ENCODE measurements at places on chromosomes 2 and 18. TPM values are rescaled to one million over a fixed set of nuclear protein-coding genes. Genes with fewer than 3 reads are reported as not detected.

GRCh38 chr2:188306271-188306670 is 14.6 kb downstream of the GULP1 start:
- no peaks in the 10 kb centered on the region for H3K27me3 ChIP-seq
- no peak overlapping the region for H3K4me3 ChIP-seq
- H3K27ac ChIP-seq, result no peak overlapping the region
- H3K4me1 ChIP-seq, result no peaks in the 10 kb centered on the region
- no peak for DNase-seq
- no peaks in the 10 kb centered on the region for H3K36me3 ChIP-seq

UGT1A10 gene
- not detected for total RNA-seq

TXNL1 gene
- 69.4 TPM for total RNA-seq

DNA sequence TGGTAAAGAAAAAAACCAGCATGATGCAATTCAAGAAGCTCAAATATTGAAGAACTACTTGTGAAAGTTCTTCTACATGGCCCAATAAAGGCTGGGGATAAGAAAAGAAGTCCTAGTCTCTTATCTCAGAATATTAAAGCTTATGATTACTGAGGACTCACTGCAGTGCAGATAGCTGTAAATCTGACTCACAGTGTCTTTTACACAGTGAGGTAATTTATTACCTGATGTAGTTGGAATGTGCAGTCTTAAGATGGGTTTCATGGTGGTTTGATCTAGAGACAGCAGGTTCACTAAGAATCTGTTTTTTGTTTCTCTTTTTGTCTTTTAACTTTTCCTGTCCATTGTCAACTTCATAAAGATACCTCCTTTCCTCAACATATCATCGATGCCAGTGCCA is 484.0 kb upstream of the MAP2 start:
- DNase-seq, result no peak
- H3K36me3 ChIP-seq, result no peaks in the 10 kb centered on the region
- H3K4me1 ChIP-seq, result no peaks in the 10 kb centered on the region
- H3K27me3 ChIP-seq, result no peaks in the 10 kb centered on the region
- no peak overlapping the region for H3K27ac ChIP-seq
- no peak overlapping the region for H3K4me3 ChIP-seq

- H3K36me3 ChIP-seq, result no peaks in the 10 kb centered on the region
- no peak overlapping the region for H3K4me3 ChIP-seq
- no peaks in the 10 kb centered on the region for H3K27me3 ChIP-seq
- no peaks in the 10 kb centered on the region for H3K4me1 ChIP-seq
- DNase-seq, result no peak
- H3K27ac ChIP-seq, result no peak overlapping the region
Measured at GRCh38 chr2:143720095-143720664, 591.0 kb downstream of the ARHGAP15 start.

DNA sequence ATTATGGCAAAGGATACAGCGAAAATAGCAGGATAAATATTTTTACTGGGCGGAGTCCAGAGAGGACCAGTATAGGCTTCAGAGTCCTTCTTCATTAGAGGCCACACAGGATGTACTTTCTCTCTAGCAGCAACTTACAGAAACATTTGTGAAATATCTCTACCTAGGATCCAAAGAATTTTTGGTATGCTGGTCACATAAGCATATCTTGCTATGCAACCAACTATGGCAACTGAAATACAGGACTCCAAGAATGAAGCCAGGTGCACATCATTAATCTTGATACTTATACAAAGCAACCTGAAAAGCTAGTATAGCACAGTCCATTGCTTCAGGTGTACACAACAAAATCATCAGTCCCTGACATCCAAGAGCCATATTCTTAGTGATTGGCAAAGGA is 59.1 kb upstream of the NABP1 start:
- H3K36me3 ChIP-seq, result no peaks in the 10 kb centered on the region
- no peak overlapping the region for H3K4me3 ChIP-seq
- DNase-seq, result no peak
- no peaks in the 10 kb centered on the region for H3K27me3 ChIP-seq
- peaks cover 13% of the 10 kb centered on the region for H3K4me1 ChIP-seq

DNA sequence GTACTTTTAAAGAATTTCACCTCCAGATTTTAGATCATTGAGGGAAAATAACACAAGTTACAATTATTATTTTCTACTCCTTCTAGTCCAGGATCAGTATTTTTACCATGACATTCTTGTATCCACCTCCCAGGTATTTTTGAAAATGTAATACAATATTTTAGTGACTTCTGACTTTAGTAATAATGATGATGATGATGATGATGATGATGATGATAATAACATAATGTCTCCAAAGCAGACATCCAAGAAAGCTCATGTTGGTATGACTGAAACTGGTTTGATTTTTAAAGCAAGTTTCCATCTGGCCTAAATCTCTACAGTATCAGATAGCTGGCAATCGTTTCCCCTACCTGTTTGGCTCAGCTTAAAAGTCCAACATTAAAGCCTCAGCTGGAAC is 140.0 kb upstream of the GULP1 start:
- H3K36me3 ChIP-seq, result no peaks in the 10 kb centered on the region
- H3K27me3 ChIP-seq, result no peaks in the 10 kb centered on the region
- no peak overlapping the region for H3K27ac ChIP-seq
- H3K4me1 ChIP-seq, result no peaks in the 10 kb centered on the region
- no peak overlapping the region for H3K4me3 ChIP-seq
- no peak for DNase-seq

- no peak overlapping the region for H3K27ac ChIP-seq
- H3K4me1 ChIP-seq, result no peaks in the 10 kb centered on the region
- peaks cover 3% of the 10 kb centered on the region for H3K36me3 ChIP-seq
- DNase-seq, result no peak
Measured at GRCh38 chr18:21833604-21834298, 93.2 kb downstream of the MIB1 start.

DNA sequence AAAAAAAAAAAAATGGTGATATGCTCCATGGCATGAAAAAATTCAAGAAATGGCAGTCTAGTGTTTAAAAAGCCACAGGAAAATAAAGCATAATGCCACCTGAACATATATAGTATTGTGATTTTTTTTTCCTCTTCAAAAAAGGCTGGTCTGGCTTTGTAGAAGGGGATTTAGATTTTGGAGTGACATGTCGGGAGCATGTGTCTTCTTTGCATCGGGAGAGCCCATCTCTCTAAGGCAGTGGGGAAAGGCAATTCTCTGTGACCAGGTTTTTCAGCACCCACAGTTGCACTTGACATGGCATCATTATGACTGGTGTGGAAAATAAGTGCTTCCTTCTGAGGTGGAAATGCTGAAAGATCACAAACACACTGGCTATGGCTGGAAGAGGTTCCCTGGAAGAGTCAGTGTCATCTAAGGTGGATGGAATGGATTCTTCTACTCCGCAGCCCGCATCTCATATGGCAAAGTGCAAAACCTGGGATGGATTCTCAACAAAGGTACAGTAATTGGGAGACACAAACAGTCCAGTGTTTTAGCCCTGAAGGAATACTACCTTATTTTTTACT is 172.5 kb downstream of the AGAP1 start:
- no peaks in the 10 kb centered on the region for H3K36me3 ChIP-seq
- H3K27me3 ChIP-seq, result no peaks in the 10 kb centered on the region
- no peak for DNase-seq

- H3K27me3 ChIP-seq, result no peaks in the 10 kb centered on the region
- H3K4me1 ChIP-seq, result no peaks in the 10 kb centered on the region
- H3K27ac ChIP-seq, result no peak overlapping the region
- H3K4me3 ChIP-seq, result no peak overlapping the region
- H3K36me3 ChIP-seq, result no peaks in the 10 kb centered on the region
Measured at GRCh38 chr2:61928826-61929461, 23.5 kb downstream of the COMMD1 start.

DNA sequence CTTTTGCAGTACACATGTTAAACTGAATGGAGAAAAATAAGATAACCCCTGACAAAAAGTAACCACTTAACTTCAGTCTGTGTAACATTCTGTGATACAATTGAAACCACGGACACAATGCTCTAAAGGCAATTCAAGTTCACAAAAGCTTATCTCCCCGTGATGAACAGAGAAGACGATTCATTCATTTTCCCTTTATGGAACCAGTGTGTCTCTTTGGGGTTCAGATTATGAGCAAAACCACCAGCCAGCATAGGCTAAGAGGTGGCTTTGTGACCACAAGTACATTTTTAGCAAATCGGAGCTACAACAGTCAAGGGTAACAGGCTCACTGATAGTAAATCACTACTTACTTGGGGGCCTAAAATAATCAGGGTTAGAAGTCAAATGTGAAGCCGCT is 120.6 kb upstream of the SMAD7 start:
- no peaks in the 10 kb centered on the region for H3K36me3 ChIP-seq
- H3K4me1 ChIP-seq, result no peaks in the 10 kb centered on the region
- DNase-seq, result no peak
- no peaks in the 10 kb centered on the region for H3K27me3 ChIP-seq
- no peak overlapping the region for H3K4me3 ChIP-seq

DNA sequence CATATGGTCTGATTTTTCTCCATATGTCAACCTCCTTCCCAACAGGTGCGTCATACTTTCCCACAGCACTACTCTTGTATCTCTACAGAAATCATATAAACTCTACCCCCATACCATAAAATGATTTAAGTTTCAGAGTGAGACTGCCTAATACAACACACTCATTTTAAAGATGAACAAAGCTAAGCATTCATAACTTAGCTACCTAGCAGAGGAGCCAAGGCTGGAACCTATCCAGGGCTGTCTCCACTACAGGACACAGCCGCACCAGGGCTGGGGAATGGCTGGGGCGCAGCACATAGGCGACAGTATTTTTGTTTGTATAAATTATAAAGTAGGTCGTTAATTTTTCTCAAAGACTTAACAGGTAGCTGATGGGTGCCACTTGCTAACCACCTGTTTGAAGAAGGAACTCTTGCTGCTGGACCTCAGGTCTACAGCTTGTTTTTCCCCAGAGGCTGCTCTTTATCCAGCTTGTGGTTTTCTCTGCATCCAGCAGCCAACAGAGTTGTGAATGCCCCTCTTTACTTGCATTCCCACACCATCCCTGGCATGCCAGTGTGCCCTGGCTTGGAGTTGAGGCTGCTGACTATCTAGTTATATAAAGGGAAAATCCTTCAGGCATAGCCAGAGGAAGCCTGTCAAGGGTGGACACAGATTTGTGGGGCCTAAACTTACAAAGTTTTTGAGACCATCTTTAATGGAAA is 62.0 kb downstream of the HNRNPLL start:
- no peaks in the 10 kb centered on the region for H3K27me3 ChIP-seq
- H3K4me1 ChIP-seq, result no peaks in the 10 kb centered on the region
- no peaks in the 10 kb centered on the region for H3K36me3 ChIP-seq
- DNase-seq, result no peak
- H3K4me3 ChIP-seq, result no peak overlapping the region
- no peak overlapping the region for H3K27ac ChIP-seq

STPG4 gene
- not detected for total RNA-seq

DNA sequence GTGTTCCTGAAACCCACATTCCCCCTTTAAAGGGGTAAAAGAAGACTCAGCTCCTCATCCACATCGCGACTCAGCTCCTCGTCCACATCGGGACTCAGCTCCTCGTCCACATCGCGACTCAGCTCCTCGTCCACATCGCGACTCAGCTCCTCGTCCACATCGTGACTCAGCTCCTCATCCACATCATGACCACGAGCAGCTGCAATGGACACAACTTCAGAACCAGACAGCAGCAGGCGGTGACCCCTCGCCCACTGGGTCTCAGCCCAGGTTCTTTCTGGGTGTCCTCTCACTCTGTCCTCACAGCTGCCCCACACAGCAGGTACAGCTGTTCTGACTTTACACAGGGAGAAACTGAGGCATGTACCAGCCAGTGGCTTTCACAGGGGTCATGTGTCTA is 163.5 kb upstream of the SALL3 start:
- H3K27ac ChIP-seq, result no peak overlapping the region
- H3K27me3 ChIP-seq, result no peaks in the 10 kb centered on the region
- no peak for DNase-seq

GRCh38 chr18:9760641-9761040 is 52.5 kb downstream of the RAB31 start:
- H3K4me1 ChIP-seq, result no peaks in the 10 kb centered on the region
- H3K36me3 ChIP-seq, result no peaks in the 10 kb centered on the region
- no peaks in the 10 kb centered on the region for H3K27me3 ChIP-seq
- H3K4me3 ChIP-seq, result no peak overlapping the region
- DNase-seq, result no peak

DNA sequence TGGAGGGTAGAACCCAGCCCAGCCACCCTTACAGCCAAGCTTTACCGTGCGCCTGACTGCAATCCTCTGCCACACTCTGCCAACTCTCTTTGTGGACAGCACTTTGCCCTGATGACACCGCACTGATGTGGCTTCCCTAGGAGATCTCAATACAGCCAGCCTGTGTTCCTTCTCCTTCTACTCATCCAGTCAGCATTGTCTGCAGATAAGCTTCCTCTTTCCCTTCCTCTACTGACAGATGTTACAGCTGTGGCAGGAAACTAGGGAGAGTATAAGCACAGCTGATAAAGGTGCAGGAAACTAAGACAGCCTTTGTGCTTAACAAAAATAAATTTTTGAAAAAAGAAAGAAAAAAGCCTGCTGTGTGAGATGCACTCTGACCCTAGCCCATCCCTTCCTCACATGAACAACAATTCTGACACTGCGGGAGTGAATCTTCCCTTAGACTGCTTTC is 25.0 kb downstream of the CEP68 start:
- H3K4me1 ChIP-seq, result no peaks in the 10 kb centered on the region
- peaks cover 15% of the 10 kb centered on the region for H3K36me3 ChIP-seq
- no peak overlapping the region for H3K4me3 ChIP-seq

DNA sequence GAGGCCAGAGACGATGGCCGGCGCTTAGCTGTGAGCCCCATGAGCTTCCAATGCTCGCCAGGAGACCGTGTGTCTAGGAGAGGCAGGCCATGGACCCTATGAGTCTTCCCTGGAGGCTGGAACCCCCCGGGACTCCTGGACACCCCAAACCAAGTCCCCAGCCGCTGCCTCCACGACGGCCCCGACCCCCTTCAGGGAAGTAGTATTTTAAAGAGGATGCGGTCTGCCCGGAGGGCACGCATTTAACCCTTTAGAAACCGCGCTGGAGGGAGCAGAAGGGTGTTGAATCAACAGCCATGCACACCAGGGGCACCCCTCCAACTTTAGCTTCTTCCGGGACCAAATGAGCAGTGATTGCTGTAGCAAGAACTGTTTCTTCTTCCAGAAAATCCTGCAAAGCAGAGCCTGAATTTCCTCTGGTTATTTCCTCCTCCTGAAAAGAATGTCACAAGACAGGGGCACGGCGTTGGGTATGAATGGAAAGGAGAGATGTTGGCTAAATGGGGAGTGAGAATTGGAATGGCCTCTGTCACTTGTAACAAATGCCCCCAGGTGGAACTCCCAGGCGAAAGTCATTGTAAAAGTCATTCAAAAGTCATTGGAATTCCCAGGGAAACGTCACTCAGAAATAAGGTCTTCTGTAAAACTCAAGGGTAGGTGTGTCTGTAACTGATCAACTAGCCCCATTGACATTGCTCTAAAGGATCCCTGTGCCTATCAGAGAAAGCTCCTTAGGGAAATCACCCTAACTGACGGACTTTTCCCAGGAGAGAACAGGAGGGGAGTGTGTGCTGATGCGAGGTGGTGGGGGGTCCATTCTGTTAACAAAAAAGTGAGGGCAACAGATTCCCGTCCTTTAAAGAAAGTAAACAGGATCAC is 5.8 kb upstream of the GBX2 start:
- DNase-seq, result no peak
- no peak overlapping the region for H3K27ac ChIP-seq
- no peaks in the 10 kb centered on the region for H3K4me1 ChIP-seq
- no peaks in the 10 kb centered on the region for H3K36me3 ChIP-seq
- no peak overlapping the region for H3K4me3 ChIP-seq

- H3K4me3 ChIP-seq, result no peak overlapping the region
- no peaks in the 10 kb centered on the region for H3K27me3 ChIP-seq
- no peaks in the 10 kb centered on the region for H3K36me3 ChIP-seq
- no peak for DNase-seq
- peaks cover 28% of the 10 kb centered on the region for H3K4me1 ChIP-seq
Measured at GRCh38 chr2:69580486-69580885, 63.1 kb downstream of the AAK1 start.

SEPTIN2 gene
- total RNA-seq, result 244 TPM

GRCh38 chr18:7793100-7793499 is 226.0 kb downstream of the PTPRM start:
- no peaks in the 10 kb centered on the region for H3K27me3 ChIP-seq
- no peaks in the 10 kb centered on the region for H3K4me1 ChIP-seq
- DNase-seq, result no peak

TOGARAM2 gene
- total RNA-seq, result not detected

Measured in GM12878 (cell line).